ENCODE measurements at places on chromosomes 12 and 14.
A peak's percentile ranks its signal among the peaks of the same experiment; 100 is the strongest.

DNA sequence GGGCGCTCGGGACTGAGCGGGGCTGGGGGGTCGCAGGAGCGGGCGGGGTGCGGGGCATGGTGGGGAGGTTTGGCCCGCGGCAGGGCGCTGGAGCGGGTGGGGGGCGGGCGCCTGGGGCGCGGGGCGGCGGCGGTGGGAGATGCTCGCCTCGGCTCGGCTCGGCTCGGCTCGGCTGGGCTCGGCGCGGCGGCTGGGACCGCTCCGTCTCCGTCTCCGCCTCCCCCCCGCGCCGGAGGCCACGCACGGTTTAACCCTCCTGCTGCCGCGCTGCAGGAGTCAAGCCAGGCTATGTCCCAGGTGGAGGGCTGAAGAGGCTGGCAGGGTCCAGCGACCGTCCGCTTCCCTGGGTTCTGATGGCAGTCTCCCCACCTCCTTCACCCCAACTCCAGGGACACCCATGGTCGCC, at the start of gene PIANP:
TSS of gene PIANP (minus strand) at position 170 of the 406 bp plus-strand sequence. CDS start 2,754 bp downstream, outside the sequence.
- peak; percentile 38 for DNase-seq

DNA sequence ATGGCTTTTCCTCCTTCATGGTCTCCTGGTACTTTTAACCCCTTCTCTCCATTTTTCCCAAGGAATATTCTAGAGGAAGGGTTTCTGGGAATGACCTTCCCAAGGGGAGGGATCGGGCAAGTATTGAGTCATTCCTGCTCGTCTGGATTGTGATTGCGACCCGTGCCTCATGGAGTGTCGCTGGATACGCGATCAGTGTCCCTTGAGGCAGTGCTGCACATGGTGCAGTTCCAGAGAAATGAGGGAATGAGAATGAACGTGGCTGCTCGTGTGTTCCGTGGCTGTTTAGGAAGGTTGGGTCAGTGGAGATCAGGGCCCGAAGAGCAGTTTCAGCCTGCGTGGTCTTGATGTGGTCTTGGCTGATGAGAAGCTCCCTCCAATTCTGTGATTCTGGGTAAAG, 234.4 kb downstream of the CACNA1C start:
- DNase-seq: no peak

GRCh38 chr12:64528616-64529015, 76.7 kb downstream of the TBK1 start:
- DNase-seq: no peak

- no peak for DNase-seq
Measured at GRCh38 chr14:68513838-68514607, 278.8 kb downstream of the ZFP36L1 start.

DNA sequence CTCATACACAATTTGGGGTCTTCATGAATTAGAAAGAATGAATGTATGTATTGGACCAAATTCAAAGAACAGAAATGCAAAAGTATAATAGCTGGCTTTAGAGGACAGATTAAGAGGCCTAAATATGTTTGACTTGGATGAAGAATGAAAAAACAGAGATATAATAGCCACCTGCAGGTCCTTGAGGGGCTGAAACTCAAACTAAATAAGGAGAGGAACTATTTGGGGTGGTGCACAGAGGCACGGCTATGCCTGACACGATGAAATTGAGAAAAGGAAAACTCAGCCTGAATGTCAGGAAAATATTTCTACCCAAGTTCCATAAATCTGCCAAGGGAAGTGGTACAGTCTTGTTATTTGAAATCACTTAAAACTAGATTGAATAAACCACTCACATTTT, 222.9 kb upstream of the DDHD1 start:
- DNase-seq: no peak

DNA sequence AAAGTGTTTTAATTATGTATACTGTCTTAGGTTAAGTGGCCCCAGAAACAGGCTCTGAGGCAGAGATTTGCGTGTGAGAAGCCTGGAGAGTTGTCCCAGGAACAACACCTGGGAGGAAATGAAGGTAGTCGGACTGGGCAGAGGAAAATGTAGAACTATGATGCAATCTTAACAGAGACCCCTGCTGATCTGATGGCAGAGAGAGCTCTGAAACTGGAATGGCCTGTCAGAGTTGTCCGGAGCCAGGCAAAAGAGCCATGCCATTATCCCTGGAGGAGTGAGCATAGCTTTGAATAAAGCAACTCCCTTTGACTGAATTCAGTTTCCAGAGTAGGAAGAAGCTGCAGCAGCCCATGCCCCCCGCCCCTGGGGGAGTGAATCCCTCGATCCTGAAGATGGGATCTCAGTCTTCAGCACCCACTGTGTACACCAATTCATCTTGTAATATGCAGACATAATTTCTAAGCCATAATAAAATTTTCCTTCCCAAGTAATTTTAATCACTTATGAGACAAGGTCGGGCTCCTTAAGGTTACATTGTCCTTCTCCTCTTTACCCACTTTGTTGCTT, 264.8 kb downstream of the PDZRN4 start:
- DNase-seq: no peak

- no peak for DNase-seq
Measured at GRCh38 chr12:89181271-89181920, 170.9 kb downstream of the DUSP6 start.

GRCh38 chr12:47218191-47218654, 138.5 kb upstream of the AMIGO2 start:
- DNase-seq: peak; percentile 56

DNA sequence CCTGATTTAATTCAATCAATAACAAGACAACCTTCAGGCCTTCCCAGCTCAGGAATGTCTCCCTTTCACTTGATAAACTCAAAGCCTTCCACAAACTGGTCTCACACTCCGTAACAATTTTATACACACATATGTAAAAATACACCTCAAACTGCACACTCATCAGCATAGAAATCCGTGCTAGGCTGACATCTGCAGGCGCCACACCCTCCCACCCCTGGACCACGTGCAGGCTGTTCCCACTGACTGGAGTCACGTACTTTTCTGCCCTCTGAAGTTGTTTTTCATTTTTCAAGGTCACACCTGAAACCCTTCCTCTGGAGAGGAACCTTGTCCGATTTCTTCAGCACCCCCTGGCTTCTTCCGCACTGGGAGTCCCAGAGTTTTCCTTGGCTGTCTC, 27.6 kb downstream of the FBXO21 start:
- DNase-seq: no peak

DNA sequence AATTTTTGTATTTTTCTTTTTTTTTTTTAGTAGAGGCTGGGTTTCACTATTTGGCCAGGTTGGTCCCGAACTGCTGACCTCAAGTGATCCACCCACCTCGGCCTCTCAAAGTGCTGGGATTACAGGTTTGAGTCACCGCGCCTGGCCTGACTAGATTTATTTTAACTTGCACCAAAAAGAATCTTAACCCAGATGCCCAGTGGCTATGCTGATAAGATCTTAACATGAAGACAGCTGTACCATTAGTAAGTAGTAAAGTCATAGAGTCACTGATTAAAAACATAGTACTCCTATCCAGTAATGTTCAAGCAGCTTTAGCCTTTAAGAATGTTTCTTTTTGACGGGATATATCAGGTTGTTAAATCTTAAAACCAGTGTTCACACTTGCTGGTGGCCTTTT, 1061.8 kb upstream of the FLRT2 start:
- no peak for DNase-seq

- no peak for DNase-seq
Measured at GRCh38 chr12:52912711-52913430, 8.0 kb upstream of the KRT8 start.

DNA sequence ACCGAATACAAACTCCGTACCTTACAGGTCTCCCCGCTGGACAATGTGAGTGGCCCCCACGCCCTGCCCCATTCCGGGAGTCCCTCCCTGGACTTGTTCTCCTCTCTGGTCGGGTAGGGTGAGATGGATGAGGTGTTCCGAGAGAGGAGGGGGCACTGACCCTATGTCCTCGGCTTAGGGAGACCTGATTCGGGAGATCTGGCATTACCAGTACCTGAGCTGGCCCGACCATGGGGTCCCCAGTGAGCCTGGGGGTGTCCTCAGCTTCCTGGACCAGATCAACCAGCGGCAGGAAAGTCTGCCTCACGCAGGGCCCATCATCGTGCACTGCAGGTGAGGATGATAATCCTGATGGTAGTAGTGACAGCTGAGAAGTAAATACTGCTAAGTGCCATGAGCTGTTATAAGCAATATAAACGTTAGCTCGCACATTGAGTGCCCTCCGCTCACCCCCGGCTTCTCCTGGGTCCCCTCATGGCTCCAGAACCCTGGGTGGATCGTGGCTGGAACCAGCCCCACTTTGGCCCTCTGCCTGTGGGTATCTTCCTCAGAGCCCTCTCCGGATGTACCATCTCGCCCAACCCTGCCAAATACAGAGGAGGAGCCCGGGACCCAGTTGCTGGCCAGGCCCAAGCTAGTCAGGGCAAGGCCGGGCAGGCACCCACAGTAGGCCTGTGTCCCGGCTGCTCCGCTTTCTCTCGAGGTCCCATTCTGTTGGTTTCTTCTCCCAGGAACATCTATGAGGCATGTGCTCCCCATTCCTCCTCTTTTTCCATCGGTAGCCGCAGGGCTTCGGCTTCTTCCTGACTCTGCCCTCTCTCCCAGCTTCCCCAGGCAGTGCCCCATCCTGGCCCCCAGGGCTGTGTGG, 6.8 kb downstream of the PTPN6 start:
- no peak for DNase-seq

DNA sequence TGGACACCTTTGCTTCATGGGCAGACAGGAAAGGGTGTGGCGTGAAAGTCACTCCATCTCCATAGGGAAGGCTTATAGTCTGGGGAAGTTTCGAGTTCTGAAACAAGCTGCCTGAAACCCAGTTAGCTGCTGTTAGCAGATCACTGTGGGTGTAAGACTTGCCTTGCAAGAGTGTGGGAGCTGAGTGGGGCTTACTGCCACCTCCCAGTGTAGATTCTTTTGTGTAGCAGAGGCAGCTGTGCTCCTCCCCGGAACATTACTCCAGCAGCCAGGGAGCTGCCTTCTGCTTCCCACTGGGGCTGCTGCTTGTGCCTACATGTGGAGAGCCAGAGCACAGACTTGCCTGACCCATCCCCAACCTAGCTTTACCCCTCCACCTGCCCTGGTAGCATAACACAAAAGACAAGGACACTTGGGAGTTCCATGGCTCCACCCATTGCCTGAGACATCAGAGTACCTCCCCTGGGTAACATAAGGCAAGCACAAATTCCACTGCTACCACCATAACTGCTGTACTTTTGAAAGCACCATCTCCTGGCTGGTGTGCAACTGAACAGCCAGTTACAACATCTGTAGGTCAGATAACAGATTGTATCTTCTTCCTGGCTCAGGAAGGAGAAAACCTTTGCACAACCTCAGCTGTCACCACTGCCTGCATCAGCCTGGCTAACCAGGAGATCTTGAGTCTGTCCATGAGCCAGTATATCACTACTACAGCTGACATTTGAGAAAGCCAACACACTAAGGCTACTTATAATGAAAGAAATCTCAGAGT, 69.5 kb downstream of the ADAMTS20 start:
- DNase-seq: no peak

DNA sequence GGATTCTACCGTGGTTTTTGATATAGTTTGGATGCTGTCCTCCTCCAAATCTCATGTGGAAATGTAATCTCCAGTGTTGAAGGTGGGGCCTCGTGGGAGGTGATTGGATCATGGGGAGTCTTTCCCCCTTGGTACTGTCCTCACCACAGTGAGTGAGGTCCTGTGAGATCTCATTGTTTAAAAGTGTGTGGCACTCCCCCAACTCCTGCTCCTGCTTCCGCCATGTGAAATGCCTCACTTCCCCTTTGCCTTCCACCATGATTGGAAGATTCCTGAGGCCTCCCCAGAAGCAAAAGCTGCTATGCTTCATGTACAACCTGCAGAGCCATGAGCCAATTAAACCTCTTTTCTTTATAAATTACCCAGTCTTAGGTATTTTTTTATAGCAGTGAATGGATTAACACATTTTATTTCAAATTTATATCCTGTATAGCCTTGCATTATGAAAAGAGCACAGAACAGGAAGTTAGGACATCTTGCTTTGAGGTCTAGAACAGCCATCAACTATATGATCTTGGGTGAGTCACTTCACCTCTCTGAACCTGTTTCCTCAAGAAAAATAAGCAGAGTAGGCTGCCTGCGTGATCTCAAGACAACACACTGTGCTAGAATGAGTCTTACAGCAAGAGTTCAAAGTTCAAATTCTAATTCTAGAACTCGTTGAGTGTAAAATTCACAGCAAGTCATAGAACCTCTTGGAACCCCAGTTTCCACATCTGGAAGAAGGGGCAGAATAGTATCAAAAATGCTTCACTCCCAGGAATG, 160.9 kb upstream of the EEA1 start:
- DNase-seq: no peak

- peak; percentile 80 for DNase-seq
Measured at GRCh38 chr12:47391566-47391965, 311.8 kb upstream of the AMIGO2 start.

DNA sequence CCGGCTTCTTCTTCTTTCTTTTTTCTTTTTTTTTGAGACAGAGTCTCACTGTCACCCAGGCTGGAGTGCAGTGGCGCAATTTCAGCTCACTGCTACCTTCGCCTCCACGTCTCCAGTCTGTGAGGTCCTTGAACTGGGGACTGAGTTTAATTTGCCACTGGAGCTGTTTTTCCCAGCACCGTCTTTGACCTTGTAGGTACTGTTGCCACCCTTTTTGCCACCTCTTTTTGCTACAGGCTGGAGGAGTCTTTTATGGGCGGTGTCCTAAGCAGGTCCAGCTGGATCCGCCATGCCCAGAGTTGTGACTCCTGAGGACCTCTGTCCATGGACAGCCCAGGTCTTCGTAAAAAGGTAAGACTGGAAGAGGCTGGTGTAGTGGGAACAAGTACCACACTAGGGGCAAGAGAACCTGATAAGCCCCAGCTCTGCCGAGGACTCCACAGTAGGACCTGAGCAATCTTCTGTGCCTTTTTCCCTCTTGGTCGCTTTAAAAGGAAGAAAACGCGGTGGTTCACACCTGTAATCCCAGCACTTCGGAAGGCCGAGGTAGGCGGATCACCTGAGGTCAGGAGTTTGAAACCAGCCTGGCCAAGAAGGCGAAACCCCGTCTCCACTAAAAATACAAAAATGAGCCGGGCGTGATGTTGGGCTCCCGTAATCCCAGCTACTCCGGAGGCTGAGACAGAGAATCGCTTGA, 946 bp downstream of the RNU4-2 start:
- DNase-seq: peak; percentile 43

DNA sequence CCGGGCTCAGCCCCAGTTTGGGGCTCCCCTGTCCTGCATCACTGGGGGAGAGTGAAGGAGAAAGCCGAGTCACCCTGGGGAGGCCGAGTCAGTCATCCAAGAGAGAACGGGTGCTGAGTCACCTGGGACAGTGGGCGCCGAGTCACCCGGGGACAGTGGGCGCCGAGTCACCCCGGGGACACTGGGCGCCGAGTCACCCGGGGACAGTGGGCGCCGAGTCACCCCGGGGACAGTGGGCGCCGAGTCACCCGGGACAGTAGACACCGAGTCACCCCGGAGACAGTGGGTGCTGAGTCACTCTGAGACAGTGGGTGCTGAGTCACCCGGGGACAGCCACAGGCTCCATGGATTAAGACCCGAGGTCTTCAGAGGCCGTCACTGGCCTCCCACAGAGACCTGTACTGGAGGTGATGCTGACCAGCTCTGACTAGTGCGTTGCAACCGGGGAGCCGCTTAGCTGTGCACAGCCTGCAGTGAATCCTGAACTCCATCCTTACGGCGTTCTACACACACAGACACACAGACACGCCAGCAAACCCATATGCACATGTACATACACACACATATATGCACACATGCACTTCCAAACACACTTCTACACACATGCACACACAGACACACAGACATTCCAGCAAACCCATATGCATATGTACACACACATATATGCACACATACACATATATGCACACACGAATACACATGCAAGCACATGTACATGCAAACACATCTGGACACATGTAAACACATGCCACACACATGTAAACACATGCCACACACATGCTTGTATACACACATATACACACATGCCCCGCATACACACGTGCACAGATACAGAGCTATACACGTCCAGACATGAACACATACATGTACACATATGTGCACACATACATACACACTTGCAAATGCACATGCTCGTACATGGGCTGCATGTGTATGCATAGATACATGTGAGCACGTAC, 64.9 kb upstream of the GALNT9 start:
- DNase-seq: no peak
